ENCODE measurements at places on chromosomes 4 and X.
A peak's percentile ranks its signal among the peaks of the same experiment; 100 is the strongest.

DNA sequence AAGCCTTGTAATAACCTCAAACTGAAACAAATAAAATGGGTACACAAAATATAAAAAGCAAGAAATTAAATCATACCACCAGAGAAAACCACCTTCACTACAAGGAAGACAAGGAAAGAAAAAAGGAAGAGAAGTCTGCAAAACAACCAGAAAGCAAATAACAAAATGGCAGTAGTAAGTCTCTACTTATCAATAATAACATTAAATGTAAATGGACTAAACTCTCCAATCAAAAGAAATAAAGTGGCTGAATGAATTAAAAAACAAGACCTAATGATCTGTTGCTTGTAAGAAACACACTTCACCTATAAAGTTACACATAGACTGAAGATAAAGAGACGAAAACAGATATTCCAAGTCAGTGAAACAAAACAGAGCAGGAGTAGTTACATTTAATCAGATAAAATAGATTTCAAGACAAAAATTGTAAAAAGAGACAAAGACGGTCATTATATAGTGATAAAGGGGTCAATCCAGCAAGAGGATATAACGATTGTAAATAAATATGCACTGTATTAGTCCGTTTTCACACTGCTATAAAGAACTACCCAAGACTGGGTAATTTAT is 144.1 kb downstream of the MAB21L2 start:
- DNase-seq, result no peak

DNA sequence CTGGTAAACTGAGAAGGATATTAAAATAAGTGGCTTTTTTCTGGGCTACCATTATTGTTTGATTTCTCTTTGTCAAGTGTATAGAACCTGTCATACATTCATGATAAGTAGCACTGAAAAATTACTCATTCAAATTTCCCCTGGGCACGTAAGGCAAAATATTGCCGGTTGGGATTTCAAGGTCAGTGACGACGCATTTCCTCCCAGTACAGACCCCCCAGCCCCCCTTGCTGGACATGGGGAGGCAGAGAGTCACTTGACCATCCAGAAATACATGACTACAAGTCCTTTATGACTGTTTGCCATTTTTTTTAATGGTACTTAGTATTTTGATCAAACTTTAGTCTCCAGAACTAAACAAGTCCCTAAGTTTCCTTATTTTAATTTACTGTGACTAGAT is 6.8 kb upstream of the MND1 start:
- no peak for DNase-seq

- no peak for DNase-seq
Measured at GRCh38 chr4:1031956-1032795, 20.8 kb downstream of the FGFRL1 start.

GRCh38 chr4:10593130-10593529 is 91.4 kb downstream of the CLNK start:
- no peak for DNase-seq

- peak; percentile 27 for DNase-seq
Measured at GRCh38 chr4:94595880-94596483, 144.2 kb downstream of the PDLIM5 start.

DNA sequence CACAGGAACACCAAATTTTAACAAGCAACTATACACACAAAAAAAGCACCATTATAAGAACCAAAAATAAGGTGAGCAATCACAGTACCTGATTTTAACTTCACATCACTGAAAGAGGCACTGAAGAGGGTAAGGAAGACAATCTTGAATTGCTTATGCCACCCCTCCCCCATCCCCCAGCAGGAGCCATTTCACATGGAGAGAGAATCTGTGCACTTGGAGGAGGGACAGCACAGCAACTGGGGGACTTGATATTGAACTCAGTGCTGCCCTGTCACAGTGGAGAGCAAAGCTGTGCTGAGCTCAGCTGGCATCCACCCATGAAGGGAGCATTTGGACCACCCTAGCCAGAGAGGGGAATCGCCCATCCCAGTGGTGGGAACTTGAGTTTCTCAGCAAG is 56.0 kb downstream of the NUDT11 start:
- DNase-seq, result no peak

GRCh38 chr4:81116566-81116965 is 86.1 kb downstream of the BMP3 start:
- no peak for DNase-seq

GRCh38 chrX:146481735-146482134 is 327.8 kb upstream of the CXorf51B start:
- no peak for DNase-seq

GRCh38 chr4:88619971-88620370 is 27.7 kb downstream of the HERC3 start:
- DNase-seq, result no peak

DNA sequence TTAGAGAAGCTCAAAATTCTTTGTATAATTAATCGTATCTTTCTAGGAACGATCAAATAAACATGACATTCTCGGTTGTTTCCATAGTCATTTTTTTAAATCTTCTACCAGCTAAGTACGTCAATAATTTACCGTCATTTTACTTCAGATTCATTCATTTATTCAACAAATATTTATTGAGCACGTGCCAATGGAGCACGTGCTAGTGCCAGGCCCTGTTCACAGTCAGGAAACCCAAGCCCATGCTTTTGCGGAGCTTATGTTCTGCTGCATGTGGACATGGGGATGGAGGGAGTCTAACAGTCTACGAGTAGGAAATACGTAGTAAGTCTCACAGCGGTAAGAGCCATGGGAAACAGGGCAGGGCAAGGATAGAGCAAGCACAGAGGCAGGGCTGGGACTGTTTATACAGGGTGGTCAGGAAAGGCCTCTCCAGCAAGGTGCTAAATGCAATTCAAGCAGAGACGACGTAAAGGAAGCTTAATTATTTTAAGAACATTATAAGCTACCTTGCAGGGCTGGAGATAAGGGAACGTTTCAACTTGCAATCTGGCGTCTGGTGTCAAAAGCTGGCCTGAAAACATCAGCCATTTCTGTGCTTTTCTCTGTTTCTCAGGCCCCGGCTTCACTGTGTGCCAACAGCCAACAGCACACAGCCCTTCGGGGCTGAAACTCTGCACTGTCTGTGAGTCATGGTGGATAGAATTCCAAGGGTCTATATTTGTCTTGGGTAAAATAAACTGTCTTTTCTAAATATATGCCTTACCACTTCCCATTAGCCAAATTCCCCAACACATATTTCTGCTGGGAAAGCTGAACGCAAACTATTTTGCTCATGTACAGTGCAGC is 517.1 kb upstream of the ZFP42 start:
- DNase-seq, result no peak

DNA sequence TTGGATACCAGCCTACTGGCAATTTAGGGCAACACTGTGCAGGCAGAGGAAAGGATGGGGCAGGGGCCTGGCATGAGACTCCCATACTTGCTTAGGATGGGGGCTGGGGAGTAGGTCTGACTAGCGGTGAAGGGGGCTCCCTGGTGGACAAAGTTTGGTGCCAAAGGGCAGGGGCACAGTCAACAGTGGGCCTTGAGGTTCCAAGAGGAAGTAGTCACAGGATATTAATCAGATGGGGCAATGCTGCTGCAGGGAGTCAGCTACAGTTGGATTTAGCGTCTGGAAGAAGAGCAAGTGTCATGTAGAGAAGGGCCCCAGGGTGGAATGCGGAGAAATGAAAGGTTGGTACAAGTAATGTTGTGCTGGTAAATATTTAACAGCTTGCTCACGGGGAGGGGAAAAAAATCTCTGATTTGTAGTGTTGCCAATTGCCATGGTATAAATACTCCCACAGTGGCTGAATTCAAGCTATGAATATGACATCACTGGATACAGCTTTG is 139.4 kb downstream of the PJA1 start:
- no peak for DNase-seq

- DNase-seq, result no peak
Measured at GRCh38 chr4:138174981-138175794, 67.0 kb downstream of the SLC7A11 start.

DNA sequence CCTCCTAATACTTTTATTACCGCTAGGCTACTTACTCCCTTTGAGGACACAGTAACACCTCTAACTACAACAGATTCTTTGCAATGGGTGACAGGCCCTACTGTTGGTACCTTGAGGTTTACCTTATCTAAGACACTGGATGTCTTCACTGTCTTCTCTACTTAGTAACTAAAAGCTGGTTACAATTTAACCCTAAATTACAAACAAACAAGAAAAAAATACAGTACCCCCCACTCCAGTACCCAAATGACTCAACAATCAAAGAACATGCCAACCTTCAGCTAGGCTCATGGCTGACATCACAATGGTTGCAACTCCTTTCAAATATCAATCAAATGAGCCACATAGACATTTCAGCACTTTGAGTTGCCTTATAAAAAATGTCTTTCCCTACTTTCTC is 198.0 kb downstream of the GUCY2F start:
- no peak for DNase-seq

GRCh38 chrX:101430457-101431078 is 22.5 kb downstream of the HNRNPH2 start:
- DNase-seq, result no peak

DNA sequence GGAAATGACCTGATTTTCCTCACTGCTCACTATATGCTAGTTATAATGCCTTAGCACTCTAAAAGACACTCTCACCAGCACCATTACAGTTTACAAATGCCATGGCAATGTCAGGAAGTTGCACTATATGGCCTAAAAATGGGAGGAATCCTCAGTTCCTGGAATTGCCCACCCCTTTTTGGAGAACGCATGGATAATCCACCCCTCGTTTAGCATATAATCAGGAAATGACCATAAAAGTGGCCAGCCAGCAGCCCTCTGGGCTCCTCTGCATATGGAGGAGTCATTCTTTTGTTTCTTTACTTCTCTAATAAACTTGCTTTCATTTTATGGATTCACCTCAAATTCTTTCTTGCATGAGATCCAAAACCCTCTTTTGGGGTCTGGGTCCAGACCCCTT is 93.0 kb downstream of the UPRT start:
- DNase-seq, result no peak

DNA sequence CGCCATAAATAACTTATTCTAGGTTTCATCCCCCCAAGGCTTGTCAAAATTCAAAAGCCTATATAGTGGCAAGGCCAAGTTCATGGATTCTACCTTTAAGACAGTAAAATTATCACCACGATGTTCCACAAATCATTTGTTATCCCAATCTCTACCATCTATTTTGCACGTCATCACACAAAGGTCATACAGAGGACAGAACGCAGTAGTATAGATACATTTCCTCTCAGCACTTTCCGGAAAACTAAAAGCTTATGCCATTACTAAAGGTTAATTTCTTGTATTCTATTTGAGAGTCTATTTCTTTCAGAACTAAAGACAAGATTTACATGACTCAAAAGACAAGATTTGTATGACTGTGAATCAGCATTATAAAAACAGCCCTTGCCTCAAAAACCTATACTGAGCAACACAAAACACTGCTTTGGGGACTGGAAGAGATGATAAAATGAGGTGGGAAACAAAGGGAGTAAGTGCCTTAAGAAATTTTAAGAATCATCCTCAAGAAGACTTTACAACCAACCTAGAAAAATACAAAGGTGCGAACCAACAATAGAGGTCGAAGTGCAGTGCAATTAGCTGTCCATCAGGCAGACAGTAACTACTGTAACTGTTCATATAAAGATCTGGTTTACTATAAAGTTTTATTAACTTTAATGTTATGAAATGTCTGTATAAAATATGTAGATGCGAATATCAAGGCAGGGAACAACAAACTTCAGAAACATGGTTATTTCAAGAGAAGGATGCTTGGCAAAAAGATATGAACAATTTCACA is 7.6 kb downstream of the UBE2D3 start:
- no peak for DNase-seq

GRCh38 chrX:10156199-10157031 is at the start of gene CLCN4:
Gene CLCN4 (plus strand): TSS chrX:10156975. CDS start chrX:10185033, 28,058 bp downstream.
- no peak for DNase-seq

- DNase-seq, result no peak
Measured at GRCh38 chrX:48751343-48751742, 10.2 kb upstream of the GLOD5 start.

DNA sequence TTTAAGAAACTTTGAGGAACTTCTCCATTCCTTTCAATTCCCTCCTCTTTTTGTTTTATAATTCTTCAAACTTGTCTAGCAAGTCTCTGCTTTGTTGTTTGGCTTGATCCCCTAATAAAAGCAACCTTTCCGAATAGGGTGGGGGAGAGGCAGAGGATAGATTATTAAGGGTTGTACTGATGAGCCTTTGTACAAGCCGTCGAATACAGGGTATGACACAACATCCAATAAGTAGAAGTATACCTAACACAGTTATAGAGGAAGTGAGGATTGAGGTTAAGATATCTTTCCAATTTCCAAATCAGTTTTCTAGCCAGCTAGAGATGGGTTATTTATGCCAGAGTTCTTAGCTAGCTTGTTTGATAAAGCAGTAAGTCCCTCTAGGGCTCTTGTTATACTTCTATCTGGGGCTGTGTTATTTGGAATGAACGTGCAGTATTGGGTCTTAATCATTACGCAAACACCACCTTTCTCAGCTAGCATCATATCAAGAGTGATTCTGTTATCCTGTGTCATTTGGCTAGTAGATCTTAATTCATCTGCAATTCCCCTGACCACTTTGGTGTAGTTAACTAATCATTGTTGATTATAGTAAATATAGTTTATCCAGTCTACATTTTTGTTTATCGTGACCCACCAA is 18.5 kb downstream of the METAP1 start:
- DNase-seq, result no peak

GRCh38 chrX:129693354-129693753 is 38.6 kb upstream of the APLN start:
- DNase-seq, result no peak

GRCh38 chr4:1207603-1208265 is 35.4 kb upstream of the SPON2 start:
- no peak for DNase-seq

DNA sequence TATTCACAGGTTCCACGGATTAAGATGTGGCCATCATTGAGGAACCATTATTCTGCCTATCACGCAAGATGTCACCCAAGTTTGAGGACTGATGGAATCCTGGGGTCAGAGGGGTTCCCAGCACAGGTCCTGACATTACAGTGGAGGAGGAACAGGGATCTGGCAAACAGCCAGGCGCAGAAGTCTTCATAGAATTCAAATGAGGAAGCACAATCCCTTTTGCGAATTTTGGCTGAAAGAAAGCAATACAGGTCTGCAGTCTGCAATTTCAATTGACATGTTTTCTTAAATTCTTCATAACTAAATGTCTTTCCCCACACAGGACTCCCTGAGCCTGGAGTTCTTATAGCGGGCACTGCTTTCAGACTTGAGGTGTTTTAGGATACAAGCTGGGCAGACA is 14.5 kb downstream of the DOCK11 start:
- no peak for DNase-seq

GRCh38 chrX:73076838-73077237 is 2.5 kb downstream of the PABPC1L2A start:
- no peak for DNase-seq

DNA sequence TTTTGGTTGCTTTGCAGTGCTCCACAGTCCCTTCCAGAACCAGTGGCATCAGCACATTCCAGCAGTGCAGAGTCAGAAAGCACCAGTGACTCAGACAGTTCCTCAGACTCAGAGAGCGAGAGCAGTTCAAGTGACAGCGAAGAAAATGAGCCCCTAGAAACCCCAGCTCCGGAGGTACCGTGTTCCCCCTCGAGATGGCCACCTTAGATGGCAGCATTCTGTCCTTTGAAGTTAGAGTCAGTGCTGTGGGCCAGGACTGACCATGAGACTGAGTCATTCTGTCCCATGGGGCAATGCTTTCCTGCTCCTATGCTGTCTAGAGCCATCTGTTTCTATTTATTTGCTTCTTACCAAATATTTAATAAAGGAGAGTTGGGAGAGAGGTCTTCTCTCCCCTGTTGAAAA is 112.3 kb downstream of the KLHL8 start:
- DNase-seq, result peak; percentile 41

Data from Panc1 (cell line).